ENCODE measurements at places on chromosomes 2 and 18.

DNA sequence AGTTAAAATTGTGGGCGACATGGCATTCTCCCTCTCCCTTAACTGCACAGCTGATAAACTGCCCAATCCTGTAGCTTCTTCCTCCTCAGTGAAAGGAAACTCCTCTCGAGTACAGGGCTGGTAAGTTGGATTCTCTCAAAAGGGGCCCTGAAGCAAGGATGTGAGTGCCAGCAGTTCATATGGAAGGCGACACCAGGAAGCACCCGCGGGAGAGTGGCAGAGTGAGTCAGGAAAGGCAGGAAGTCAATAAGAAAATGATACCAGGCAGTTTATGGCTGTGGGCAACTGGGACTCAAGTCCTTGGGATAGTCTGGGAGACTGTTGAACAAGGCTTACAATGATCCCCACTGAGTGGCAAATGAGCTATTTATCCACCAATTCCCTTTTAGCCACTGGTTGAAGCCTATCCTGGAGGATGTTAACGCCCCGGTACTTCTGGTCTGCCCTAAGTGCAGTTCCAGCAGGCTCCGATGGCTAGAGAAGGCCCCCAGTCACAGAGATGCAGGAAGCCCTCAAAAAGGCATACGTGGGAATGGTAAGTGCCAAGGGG lies 34.8 kb downstream of the ABHD3 start:
- no peak for DNase-seq

GRCh38 chr2:233012301-233012971 lies 620 bp downstream of the NGEF start:
- DNase-seq, result no peak

DNA sequence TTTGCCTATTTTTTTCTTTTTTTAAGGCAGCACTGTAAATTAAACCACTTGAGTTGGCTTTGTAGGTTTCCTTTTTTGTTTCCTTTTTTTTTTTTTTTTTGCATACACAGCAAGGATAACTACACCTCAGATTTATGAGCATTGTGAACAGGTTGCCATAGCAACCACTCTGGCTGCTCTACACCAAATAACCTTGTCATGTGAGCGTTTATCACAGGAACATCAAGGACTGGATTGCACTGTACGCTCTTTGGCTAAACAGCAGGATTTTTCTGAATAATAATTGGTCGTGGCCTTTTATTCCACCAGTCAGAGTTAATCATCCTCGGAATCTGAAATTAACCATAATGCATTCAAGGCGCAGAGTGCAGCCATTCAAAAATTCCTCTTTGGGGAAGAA lies 199.1 kb upstream of the SLC14A2 start:
- peak; percentile 95 for DNase-seq

DNA sequence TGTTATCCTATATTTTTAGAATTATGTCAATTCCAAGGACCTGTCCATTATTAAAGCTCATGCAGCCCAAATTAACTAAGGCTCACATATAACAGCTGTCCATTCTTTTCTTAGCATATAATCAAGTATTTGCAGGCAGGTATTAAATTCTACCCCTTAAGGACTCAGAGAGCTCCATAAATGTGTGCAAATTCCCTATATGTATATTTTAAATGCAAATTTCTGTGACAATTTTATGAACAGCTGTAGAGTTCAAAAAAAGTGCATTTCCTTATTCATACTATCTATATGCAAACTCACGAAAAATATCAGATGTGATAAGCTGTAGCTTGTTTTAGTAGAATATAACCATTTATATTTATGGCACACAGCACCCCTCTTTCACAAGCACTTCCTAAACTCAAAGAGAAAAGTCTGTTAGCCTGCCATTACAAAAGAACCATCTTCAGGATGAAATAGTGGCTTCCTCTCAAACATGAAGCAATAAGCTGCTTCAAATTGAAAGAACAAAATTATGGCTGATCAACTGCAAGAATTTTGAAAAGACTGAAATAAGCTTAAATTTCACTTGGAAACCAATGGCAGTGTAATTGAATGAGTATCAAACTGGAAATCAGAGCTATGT lies 155.0 kb upstream of the REG3G start:
- DNase-seq, result no peak

DNA sequence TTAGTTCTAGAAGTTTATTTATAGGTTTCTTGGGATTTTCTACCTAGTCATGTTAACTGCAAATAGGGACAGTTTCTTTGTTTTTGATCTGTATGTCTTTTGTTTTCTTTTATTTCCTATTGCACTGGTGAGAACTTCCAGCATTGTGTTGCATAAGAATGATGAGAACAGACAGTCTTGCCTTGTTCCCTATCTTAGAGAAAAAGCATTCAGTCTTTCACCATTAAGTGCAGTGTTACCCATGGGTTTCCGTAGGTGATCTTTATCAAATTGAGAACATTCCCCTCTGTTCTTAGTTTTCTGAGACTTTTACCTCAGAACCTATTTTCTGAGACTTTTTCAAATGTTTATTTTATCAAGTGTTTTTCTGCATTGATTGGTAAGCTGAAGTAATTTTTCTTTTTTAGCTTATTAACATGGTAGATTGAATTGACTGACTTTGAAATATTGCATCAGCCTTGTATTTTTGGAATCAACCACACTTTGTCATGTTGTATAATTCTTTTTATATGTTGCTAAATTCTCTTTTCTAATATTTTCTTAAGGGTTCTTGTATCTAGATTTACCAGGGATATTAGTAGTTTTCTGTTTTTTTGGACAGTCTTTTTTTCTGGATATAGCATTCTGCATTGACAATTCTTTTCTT lies 17.2 kb downstream of the MFSD6 start:
- no peak for DNase-seq

GRCh38 chr18:50853863-50854271 lies 25.1 kb upstream of the ME2 start:
- DNase-seq, result no peak

- DNase-seq, result no peak
Observed at GRCh38 chr18:34031810-34032209, 192.9 kb downstream of the NOL4 start.

DNA sequence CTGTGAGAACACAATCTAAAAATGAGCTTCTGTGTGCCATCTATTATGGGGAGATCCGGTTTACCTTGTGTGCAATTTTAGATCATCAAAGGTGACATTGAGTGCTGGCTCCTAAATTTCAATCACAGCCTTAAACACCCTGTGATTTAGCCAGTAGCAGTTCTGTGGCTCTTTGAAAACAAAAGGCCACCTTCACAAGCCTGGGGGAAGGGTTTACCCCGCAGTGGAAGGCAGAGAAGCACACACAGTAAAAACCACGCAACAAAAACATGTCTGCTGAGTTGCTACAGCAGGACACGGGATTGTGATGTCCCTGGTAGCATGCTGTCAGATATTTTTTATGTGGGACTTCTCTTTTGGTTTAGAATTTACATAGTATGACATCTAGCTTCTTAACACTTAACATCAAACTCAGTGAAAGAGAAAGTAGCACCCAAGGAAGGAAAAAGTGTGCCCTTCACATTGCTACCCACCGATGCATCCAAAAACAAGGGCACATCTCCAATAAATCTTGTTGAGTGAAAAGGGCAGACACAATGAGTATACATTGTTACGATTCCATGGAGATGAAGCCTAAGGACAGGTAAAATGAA lies 56.1 kb upstream of the RNF152 start:
- no peak for DNase-seq

- no peak for DNase-seq
Observed at GRCh38 chr18:61694236-61694635, 198.6 kb downstream of the RNF152 start.

DNA sequence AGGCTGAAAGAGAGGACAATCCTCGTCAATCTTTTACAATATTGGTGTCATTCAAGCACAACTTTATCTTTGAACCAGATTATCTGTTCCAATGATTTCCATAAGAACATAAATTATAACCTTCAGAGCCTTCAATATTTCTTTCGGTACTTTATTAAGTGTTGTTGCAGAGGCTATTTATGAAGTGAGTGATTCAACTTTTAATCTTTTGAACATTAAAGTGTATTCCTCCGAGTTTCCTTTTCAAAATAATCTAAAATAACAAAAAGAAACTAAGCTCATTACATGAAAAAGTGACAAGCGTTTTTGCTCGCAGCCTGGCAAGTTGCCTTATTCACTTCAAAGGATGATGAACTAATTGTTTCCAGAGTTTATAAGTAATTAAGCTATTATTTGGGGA lies 149.0 kb downstream of the MEIS1 start:
- DNase-seq, result no peak

DNA sequence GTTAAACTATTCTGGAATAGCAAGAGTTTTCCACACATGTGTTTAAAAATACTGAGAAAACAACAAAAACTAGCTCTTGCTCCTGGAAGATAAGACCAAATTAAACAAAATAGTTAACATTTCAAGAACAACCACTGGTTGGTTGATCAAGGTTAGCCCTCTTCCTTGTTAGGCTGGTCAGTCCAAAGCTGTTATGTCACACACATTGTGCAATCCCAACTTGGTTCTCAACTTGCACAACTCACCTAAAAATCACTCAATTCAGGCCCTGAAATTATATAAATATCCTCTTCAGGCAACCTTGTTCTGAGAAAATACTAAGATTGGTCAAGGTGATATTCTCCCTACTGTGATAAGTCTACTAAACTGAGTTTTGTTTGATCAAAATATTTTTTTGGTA lies 169.7 kb upstream of the LRP1B start:
- DNase-seq, result no peak

DNA sequence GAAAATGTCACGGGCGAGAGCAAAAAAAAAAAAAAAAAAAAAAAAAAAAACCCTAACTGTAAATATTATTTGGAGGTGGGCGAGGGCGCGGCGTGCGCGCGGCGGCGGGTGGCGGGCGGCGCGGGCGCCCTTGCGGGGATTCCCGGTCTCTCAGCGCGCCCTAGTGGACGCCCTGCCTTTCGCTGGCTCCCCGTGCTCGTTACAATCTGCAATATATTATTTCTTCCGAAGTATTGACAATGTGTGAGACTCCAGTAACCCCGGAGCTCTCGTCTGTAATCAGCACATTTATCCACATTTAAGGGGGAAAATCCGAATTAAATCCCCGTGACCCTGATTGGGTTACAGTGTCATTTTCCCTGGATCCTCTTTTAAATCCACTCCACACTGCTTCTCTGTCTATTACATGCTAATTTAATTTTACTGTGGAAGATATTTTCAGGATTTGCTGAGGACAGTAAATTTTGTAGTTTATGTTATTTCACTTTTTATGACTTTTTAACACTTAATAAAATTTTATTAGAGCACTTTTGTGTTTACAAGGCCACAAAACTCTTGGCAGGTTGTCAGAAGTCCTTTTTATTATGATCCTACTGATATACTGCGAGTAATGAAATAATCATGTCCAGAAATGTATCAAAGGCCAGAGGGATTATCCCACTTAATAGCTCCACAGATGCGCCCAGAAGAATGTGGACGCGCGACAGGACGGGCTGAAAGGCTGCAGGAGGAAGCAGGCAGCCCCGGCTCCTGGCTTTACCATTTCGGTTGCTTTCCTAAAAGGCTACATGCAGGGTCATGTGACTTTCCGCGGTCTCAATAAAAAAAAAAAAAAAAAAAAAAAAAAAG lies 369.1 kb downstream of the MTX2 start:
- DNase-seq, result peak; percentile 20

DNA sequence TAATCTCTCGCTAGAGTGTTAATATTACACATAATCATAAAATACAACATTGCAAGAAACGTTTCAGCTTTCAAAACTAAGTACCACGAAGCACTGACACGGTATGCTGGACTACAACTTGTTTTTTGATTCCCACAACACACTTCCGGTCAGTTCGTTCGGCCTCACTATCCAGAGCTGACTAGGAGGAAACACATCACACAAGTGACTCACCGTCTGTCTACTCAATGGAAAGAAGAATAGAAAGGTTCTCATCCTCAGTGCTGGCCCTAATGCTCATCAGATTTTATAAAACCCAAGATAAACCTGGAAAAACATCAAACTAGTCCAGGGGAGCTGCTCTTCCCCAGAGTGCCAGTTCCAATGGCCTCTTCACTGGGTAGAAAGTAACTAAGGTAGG lies 42.9 kb downstream of the ZNF385B start:
- no peak for DNase-seq

- DNase-seq, result no peak
Observed at GRCh38 chr18:41752826-41753225, 202.2 kb upstream of the PIK3C3 start.

- DNase-seq, result no peak
Observed at GRCh38 chr2:69375494-69376353, 11.3 kb downstream of the GFPT1 start.

DNA sequence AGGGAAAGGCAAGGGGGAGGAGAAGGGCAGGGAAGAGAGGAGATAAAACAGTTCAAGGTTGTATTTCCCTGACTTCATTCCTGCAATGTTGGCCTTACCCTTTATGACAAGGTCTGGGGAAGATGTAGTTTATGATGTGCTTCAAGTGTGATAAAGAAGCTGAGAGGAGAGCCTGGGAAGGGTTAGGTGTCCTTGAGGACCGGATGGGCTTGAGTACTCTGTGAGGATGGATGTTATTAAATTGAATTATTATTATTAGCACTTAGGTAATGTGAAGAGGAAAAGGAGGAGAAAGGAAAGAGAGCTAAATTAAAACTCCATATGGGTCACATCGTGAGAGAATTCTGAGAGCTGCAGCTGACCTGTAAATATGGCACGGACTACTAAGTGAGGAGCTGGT lies 719.4 kb upstream of the CELF4 start:
- no peak for DNase-seq
